ENCODE measurements at places on chromosomes 6 and 20.
A peak's percentile ranks its signal among the peaks of the same experiment; 100 is the strongest.

- DNase-seq = no peak
Measured at GRCh38 chr6:169213814-169214520, 39.7 kb downstream of the THBS2 start.

DNA sequence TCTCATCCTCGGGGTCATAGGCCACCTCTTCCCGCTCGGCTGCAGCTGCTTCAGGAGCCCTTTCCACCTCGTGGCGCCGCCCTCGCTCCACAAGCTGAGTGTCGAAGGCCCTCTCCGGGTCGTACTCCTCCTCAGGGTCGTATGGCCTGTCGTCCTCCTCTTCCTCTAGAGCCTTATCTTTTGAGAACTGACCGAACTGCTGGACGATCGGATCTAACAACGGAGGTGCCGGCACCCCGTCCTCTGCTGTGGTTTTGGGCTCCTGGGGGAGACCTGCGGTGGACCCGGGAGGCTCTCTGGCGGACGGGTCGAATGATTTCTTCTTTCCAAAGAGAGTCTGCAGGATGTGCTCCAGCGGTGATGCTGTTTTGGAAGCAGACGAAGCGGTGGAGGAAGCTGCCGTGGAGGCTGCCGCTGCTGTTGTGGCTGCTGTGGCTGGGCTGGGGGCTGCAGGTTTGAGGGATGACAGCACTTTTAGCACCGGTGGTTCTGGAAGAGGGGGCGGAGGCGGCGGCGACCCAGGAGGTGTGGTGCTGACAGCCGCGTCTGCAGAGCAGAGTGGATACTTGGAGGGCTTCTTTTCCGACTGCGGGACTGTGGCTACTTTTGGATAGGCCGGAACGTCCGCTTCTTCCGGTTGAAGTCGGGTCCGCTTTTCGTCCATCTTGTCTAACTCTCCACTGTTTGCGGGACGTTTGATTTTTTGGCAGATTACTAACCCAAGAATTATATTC, 20.2 kb upstream of the TCFL5 start:
- DNase-seq = no peak

DNA sequence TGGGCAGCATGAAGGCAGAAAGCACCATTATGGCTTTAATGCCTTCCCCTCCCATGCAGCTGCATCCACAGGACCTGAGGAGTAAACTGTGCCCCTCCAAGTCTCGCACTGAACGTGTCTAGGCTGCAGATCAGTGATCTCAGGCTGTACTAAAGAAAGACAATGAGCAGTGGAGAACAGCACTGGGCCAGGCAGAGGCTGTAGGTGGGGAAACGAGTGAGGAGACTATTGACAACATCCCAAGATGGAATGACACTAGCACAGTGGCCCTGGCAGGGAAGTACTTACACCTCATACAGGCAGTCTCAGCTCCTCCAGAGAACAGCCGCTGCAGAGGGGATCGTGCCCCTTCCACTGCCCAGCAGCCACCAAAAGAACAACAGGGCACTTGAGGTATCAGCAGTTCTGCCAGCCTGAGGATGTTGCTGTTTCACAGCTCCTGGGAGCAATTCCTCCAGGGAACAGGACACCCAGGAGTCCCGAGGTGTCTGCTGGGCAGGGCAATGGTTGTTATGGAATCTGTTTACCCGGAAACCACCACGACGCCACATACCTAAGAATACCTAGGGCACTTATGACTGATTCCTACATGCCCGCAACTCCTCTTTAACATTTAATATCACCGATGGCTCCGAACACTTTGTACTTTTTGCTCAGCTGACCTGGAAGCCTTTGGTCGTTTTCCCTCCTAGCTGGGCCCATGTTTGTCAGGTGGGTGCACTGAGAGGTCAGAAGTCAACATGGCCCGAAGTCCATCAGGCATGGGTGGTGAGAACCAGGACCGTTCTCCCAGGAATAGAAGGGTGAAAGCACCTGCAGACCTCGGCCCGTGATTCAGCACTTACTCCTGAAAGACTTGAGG, 79.1 kb downstream of the SLC22A23 start:
- no peak for DNase-seq

DNA sequence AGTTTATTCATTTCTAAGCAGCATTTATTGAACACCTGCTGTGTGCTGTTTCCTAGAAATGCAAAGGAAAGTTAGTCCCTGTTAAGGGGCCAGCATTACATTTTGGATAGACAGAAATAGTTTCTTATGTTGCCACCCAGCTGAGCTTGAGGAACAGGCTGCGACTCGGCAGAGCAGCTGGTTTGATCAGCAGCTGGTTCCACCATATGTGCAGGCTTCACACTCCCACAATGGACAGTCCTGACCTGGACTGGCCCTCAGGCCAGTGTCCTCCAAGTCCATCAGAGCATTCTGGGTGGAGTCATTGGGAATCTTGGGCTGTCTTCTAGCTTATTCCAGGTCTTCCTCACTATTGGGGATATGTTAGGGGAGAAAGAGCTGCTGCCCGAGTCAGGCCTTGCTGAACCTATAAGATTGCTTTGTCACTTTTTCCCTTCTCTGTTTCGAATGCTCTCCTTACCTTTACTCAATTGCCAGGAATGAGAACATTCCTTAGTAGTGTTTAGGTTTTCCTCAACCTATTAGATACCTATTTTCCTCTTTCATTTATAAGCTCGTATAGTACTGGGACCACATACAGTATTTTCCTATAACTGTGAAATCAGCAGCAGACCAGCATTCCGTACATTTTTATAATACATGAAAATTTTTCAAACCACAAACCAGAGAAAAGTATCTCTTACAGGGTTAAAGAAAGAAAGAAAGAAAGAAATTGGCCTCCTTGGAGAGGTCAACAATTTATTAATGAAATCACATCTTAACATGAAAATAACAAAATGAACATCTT, 203.0 kb downstream of the FARS2 start:
- no peak for DNase-seq

DNA sequence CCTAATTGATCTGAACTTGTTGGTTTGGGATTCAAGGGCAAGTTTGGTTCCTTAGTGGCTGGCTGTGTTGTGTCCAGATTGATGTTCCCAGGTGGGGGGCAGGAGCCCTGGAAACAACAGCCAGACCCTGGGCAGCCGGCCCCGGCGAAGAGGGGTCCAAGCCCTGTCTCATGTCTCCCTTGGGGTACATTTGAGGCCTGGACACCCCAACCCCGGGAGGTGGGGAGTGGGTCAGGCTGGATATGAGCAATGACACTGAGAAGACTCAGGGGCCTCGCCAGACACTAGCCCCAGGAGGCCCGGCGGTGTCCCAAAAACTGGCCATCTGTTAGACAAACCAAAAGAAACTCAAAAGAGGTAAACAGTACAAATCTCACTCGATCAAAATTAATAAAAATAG, 79.6 kb downstream of the YTHDF1 start:
- no peak for DNase-seq

DNA sequence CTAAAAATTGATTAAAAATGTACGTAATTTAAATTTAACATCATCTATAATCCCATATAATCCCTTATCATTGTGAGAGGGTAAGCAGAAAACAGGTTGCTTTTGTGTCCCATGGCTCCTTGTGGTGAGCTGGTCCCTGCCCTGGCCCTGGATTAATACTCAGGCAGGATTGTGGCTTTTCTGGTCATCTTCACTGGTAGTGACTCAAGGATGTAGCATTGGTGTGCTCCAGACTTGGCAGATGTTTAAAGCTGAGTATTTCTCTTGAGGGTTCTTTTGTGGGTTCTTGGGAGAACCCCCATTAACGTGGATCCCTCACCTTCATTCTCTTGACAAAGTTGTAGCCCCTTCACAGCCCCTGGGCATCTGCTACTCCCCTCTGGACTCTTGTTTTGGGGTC, 39.3 kb downstream of the SNRNP48 start:
- DNase-seq = no peak

DNA sequence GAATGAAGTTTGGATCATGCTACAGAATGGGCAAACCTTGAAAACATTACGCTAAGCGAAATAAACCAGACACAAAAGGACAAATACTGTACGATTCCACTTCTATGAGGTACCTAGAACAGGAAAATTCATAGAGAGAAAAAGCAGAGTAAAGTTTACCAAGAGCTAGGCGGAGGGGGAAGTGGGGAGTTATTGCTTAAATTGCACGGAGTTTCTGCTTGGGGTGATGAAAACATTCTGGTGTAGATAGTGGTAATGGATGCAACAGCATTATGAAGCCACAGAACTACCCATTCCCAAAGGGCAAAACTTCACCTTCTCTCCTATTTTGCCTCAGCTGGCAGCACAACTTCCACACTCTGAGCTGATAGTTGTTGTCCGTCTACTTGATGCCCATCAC, 6.4 kb upstream of the PDYN start:
- DNase-seq = no peak

DNA sequence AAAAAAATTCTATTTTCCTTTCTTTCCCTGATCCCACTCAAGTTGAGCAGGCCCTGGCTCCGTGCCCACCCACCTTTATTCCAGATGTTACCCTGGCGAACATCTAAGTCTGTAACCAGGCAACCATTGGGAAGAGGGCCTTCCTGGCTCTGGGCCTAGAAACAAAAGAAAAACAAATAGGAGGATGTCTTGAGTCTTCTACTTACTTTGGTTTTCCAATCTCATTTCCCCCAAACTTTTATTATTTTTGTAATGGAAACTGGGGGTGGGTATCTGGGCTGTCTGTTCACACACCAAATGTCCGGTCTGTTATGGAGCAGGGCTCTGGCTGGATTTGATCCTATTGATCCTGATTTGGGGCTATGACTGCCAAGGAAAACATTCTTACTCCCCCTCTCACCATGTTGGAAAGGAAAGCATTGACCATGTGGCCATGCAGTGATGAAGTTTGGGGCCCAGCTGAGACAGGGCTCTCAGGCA, 744.1 kb downstream of the DHX35 start:
- DNase-seq = no peak

DNA sequence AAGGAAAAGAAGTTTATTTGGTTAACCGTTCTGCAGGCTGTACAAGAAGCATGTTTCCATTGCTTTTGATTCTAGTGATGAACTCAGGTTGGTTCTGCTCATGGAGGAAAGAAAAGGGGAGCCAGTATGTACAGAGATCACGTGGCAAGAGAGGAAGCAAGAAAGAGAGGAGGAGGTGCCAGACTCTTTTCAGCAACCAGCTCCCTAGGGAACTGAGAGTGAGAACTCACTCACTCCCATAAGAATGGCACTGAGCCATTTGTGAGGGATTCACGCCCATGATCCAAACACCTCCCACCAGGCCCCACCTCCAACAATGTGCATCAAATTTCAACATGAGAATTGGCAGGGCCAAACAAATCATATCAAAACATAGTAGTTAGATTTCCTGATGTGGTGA, 649.1 kb downstream of the EPM2A start:
- no peak for DNase-seq

GRCh38 chr6:139152892-139153271, 18.0 kb downstream of the HECA start:
- DNase-seq = no peak

GRCh38 chr6:45086360-45087084, 241.6 kb upstream of the RUNX2 start:
- DNase-seq = no peak

GRCh38 chr20:38878866-38879265, 47.4 kb upstream of the FAM83D start:
- no peak for DNase-seq

DNA sequence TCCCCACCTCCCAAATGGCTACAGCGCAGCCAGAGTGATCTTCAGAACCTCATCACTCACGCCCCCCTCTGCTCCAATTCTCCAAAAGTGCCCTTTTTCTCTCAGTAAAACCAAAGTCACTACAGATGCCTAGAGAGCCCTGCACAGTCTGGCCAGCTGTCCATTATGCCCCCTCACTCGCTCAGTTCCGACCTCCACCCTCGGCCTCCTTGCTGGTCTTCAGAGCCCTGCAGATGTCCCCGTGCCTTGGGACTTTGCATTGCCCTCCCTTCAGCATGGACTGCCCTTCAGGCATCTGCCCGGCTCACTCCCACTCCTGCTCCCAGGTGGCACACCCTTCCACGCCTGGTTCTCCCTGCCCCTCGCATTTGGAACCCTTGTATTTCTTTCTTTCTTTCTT, 1.1 kb upstream of the RAET1E start:
- no peak for DNase-seq

DNA sequence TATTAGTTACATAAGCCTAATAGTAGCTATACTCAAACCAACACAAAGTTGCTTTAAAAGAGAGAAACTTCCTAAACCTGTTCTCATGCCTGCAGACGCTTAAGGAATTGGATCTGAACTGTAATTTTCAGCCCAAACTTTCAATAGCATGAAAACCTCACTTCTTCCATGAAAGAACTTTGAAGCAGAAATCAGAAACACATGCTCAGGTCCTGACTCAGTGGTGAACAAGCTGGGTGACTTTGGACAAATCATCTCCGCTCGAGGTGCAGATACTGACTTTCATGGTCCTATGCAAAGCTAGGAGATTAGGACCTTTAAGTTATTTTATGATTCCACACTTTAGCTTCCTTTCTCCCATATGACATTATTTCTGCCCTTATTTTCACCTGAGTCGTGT, 36.5 kb downstream of the NOX3 start:
- no peak for DNase-seq

DNA sequence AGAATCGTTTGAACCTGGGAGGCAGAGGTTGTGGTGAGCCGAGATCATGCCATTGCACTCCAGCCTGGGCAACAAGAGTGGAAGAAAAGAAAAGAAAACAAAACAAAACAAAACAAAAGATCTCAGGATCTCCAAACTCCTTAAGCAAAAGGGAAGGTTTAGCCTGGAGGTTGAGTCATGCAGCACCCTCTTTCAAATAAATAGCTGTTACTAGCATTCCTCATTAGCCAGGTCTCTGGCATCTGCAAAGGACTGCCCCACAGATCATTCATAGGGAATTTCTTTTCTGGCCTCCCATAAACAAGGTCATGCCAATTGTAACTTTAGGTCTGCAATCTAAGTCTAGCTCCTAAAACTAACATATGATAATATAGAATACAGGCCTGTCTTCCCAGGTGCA, 37.2 kb downstream of the EDN1 start:
- DNase-seq = no peak

- no peak for DNase-seq
Measured at GRCh38 chr6:147522597-147522996, 14.1 kb downstream of the SAMD5 start.

- DNase-seq = no peak
Measured at GRCh38 chr20:63743210-63743970, 3.8 kb downstream of the SLC2A4RG start.

DNA sequence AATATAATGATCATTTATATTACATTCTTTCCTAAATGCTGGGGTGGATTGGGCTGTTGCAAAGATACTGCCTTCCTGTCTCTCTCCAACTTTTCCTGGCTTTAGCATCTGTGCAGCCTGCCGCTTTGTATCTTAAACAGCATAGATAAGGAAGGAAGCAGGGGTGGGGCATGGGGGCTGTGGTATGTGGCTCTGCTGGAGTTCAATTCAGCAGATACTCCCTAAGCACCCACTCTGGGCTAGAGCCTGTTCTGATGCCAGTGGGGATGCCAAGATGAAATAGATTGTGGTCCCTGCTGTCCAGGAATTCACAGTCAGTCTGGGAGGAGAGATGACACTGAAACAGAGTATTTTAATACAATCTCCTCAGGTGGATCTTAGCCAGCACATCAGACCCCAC, 56.8 kb downstream of the EIF2S2 start:
- no peak for DNase-seq

DNA sequence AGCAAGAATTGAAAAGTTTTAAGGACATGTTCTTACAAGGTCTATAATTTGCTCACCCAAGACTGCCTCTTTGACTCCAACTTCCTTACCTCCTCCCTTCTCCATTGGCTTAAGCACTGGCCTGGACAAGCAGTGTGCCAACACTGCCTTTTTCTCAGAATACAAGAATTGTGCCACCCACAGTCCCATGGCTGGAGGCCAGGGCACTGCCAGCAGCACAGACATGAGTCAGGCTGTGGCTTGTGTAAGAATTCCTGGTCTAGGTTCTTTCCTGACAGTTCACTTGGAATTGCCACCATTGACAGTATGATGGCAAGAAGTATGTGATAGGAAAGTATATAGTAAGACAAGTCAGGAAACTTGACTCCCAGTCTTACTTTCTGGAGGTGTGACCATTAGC, 202.7 kb upstream of the MARCKS start:
- DNase-seq = peak; percentile 71

Data from T1000 (cell line).